ENCODE measurements at places on chromosomes 11 and 22.

DNA sequence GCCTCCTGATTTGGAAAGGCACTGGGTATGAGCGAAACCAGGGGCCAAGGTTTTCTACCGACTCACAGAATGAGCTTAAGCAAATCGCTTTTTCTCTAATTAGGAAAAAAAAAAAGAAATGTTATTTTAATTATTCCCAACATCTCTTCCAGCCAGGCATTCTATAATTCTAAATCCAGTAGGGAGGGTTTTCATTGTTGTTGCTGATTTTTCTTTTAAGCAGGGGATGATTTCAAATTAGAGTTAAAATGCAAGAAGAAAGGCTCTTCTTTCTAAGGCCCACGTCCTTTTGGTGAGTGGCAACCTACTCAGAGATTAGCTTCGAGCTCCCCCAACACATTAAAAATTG, 8.9 kb downstream of the MYH9 start:
- no peak for DNase-seq

DNA sequence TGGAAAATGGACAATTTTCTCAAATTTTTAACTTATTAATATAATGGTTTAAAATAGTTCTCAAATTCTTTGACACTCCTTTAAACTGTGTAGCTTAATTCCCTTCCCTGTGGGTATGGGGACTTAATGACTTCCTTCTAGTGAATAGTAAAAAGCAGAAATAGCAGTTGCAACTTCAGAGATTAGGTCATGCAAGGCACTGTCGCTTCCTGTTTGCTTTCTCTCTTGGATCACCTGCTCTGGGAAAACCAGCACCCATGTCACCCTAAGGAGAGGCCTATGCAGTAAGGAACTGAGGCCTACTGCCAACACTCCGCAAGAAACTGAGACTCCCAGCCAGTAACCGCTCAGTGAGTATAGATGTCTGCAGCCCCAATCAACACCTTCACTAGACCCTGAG, 5.5 kb upstream of the PANX3 start:
- DNase-seq: no peak

DNA sequence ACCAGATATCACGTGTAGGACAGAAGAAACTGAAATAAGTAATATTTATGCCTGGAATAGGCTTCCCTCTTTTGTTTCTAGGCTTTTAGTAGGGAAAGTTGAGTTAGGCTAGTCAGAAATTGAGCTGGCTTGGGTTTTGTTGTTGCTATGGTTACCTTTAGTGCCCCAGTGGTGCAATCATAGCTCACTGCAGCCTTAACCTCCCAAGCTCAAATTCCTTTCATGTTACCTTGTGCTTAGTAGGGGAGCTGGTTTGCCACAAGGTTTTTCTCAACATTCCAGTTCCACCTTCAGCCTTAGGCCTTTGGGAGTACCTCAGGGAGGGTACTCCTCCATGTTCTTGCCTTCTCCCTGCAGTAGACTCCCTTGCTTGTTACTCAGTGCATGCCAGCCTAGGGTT, 69.1 kb upstream of the SUSD2 start:
- no peak for DNase-seq

- no peak for DNase-seq
Measured at GRCh38 chr11:35525501-35526175, at the start of gene PAMR1. Gene PAMR1 (minus strand): TSS chr11:35525616. CDS start chr11:35525585, 31 bp downstream.

DNA sequence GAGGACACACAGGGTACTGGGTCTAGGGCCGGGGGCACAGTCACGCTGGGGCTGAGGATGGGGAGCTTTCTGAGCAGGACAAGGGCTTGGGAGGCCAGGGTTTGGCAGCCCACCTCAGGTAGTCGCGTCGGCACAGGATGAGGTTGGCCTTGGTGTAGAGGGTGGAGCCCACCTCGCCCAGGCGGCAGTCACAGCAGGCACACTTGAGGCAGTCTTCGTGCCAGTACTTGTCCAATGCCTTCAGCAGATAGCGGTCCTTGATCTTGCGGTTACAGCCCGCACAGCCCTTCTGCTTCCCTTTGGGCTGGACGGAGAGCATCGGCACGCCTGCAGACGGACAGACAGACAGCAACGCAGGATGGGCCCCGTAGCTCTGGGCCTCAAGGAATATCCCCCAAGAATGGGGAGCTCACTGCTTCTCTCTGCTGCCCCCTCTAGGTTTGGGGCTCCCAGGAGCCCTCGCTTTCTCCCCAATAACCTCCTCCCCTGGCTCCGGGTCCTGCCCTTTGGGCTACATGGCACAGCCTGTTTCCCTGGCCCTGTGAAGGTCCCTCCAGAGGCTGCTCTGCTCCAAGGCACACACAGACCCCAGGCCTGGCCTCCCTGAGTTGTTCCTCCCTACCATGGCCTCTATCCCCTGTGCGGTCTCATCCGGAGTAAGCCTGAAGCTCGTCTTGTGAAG, 33.4 kb downstream of the LMO1 start:
- no peak for DNase-seq

- no peak for DNase-seq
Measured at GRCh38 chr22:42758931-42759629, 38.4 kb upstream of the A4GALT start.

DNA sequence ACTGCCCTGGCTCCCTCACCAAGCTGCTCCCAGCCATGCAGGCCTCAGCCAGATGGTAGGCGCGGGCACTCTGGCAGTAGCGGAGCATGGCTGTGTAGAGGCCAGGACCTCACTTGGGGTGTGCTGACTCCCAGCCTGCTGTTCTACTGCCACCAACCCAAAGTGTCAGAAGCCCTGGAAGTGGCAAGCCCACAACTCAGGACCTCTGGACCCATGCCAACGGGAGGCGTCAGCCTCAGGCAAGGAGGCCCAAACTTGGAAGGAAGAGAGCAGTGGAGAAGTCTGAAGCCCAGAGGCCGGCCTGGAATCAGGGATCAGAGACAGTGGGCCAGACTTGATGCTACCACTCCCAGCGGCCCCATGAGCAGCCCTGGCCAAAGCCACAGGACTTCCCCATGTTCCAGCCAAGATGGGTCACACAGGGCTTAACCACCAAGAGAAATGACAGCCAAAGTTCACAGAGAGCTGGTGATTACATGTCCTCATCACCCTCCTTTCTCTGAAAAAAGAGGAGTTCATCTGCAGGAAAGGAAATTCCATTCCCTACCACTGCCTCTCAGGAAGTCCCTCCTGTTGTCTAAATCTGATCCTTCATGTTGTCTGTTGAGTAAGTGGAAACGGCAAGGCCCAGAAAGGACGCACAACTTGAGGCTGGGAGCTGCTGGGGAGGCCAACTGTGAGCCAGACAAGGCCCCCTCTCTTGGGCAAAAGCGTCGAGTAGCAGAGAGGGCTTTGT, 4.4 kb downstream of the ARRB1 start:
- DNase-seq: no peak

GRCh38 chr11:108906826-108907225, 242.0 kb downstream of the DDX10 start:
- DNase-seq: no peak

- no peak for DNase-seq
Measured at GRCh38 chr11:87736928-87737327, 438.3 kb downstream of the RAB38 start.

GRCh38 chr11:131710511-131710910, 340.1 kb downstream of the NTM start:
- no peak for DNase-seq

DNA sequence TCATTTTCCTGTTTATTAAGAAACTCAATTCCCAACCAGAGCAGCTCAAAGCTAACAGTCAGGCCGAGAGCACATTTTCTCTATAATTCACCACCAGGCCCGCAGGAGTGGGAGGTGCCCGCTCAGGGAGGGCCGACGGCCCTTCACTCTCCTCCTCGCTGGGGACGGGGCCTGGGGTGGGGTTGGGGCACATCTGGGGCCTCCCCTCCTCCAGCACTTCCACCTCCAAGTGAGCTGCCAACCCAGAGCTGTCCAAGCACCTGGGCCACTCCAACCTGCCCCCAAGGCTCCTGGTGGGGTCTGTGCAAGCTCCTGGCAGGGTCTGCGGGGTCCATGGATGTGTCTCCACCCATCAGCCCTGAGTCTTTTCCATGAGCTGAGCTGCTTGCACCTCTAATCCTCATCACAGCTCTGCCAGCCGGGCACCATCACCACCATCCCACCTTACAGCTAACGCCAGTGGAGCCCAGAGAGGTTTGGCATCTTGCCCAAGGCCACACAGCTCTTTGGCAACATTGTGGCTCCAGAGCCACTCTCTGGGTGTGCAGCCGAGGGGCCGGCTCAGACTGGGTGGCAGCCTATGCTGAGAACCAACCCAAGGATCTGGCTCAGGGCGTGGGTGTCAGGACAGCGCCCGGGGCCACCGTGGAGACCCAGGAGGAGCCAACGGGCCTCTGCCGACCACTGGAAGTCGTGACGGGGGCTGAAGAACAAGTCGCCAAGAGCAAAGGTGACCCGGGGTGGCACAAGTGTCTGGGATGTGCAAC, 193.5 kb downstream of the BRD1 start:
- no peak for DNase-seq

DNA sequence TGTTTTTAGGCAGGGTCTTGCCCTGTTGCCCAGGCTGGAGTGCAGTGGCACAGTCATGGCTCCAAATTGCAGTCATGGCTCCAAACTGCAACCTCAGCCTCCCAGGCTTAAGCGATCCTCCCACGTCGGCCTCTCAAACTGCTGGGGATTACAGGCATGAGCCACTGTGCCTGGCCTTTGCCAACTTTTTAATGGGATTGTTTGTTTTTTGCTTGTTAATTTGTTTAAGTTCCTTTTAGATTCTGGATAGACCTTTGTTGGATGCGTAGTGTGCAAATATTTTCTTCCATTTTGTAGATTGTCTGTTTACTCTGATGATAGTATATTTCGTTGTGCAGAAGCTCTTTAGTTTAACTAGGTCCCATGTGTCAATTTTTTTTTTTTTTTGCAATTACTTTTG, 10.0 kb upstream of the SCGB1D1 start:
- DNase-seq: no peak

DNA sequence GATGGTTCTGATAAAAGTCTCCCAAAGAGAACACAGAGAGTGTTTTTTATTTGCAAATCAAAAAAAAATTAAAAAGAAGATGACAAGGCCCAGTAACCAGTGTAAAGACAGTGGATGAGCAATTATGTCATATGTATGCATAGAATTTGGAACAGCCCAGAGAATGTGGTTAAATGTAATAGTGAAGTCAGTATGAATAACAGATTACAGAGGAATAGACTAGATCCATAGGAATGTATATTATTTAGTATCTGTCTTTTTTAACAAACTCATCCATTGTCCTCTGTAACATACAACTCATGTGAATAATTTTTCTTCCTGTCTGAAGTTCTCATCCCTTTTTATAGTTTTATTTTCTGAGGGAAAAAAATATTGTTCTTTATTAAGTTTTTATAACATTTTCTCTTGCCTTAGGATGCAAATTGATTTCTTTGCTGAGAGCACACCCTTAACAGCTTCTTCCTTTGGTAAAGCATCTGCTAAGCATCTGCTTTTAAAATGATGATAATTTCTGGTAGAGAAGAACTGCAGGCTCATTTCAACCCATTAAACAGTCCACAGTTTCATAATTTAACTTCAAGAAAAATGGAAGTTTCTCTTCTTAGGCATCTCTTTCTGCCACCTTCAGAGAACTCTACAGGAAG, 266.5 kb upstream of the MTNR1B start:
- DNase-seq: no peak

DNA sequence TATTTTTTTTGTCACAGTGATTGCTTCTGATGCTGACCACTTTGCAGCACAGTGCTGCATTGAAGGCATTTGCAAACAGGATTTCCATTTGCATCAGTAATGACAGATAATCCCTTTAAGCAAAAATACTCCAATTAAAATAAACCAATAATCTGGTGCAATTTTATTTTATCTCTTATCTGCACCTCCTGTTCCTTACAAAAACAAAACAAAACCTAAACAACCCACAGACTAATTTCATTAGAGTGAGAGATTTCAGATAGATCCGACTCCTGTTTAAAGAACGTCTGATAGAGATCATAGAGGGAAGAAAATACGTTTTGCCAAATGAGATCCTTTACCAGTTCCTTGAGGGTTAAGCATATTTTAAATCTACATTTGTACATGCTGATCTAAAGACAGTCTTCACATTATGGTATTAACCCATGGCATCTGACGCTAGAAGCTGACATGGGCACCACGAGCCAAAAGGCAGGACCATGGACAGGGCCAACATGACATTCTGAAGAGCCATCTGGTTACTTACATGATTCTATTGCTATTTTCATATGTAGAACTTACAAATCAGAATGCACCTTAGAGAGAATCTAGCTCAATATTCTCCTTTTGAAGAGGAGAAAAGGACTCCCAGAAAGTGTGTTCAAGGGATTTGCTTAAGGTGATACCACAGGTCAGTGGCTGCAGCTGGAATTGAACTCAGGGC, 286.2 kb upstream of the NARS2 start:
- DNase-seq: peak; percentile 11

GRCh38 chr11:86176165-86176884, 68.2 kb upstream of the EED start:
- DNase-seq: peak; percentile 93

GRCh38 chr11:105208019-105208418, 68.5 kb upstream of the CARD18 start:
- no peak for DNase-seq

- no peak for DNase-seq
Measured at GRCh38 chr11:77213589-77214428, 85.8 kb downstream of the MYO7A start.

DNA sequence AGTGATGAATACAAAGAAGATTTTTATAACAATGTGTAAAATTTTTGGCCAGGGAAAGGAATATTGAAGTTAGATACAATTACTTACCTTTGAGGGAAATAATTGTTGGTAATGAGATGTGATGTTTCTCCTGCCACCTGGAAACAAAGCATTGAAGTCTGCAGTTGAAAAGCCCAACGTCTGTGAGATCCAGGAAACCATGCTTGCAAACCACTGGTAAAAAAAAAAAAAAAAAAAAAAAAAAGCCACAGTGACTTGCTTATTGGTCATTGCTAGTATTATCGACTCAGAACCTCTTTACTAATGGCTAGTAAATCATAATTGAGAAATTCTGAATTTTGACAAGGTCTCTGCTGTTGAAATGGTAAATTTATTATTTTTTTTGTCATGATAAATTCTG, 5.3 kb downstream of the BIRC3 start:
- no peak for DNase-seq

DNA sequence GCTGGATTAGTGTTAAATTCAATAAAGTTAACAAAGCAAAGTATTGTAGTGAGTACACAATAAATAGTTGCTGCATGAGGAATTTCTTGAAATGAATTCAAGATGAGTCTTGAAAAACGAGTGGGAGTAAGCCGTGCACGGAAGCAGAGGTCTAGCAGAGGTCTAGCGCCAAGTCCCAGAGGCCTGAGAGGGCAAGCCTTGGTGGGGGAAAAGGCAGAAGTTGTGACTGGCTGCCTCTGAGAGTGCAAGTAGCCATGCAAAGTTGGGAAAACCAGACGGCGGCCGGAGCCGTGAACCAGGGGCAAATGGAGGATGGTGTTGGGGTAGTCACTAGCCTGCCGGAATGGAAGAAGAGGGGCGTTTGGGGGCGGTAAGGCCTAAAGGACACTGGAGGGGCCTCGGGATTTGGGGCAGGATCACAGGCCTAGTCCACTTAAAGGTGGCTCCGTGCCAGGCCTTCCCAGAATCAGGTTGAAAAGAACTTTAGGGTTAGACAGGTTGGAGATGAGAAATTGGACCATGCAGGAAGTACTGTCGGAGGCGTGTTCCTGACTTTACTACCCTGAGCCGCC, 379 bp upstream of the SLC3A2 start:
- DNase-seq: peak; percentile 57

Data from hematopoietic multipotent progenitor cell treated with erythropoietin and hydrocortisone succinate and interleukin-3 and kit ligand, for 8 days (in vitro differentiated cells).